ENCODE measurements at places on chromosomes 3 and 15. TPM values are rescaled to one million over a fixed set of nuclear protein-coding genes. Genes with fewer than 3 reads are reported as not detected.

The TM4SF1 gene
- total RNA-seq = 0.29 TPM

The ZBED2 gene
- total RNA-seq = 95.1 TPM

The CKMT1B gene
- total RNA-seq = 0.32 TPM

The KBTBD12 gene
- not detected for total RNA-seq

All from T-helper 1 cell treated with Interleukin-12 subunit alpha and Interleukin-12 subunit beta and Interleukin-4 antibody, amounts not matched to agents 30 ng/mL and 1 ng/mL, for 36 hours (primary cell).